ENCODE measurements at places on chromosomes 12 and 14. TPM values are rescaled to one million over a fixed set of nuclear protein-coding genes. Genes with fewer than 3 reads are reported as not detected.

DNA sequence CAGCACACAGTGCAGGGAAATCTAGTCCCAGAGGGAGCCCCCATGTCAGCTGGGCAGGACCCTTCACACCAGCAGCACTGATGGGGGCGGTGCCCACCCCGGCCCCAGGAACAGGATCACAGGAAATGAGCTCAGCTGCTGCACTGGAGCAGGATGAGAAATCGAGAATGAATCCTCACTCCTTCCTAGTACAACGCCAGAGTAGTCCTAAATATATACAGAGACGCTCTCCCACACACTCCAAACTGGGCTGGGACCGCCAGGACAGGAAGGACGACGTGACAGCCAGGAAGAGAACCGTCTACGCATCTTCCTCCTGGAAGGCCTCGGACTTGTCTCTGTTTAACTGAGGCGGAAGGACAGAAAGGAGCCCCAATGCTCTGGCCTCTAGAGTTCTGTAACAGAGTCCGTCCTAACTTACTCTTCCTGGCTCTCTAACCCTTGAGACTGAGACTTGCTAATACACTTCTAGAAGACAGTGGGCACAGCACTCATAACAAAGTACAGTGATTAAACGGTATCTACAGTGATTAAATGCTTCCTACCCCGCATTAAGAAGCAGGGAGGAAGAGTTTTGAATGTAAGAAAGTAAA is 33.4 kb downstream of the CDC42BPB start:
- peaks cover 2% of the 10 kb centered on the region for H3K27me3 ChIP-seq
- H3K4me3 ChIP-seq = no peak overlapping the region
- H3K27ac ChIP-seq = no peak overlapping the region
- DNase-seq = no peak
- peaks cover 6% of the 10 kb centered on the region for H3K4me1 ChIP-seq

DNA sequence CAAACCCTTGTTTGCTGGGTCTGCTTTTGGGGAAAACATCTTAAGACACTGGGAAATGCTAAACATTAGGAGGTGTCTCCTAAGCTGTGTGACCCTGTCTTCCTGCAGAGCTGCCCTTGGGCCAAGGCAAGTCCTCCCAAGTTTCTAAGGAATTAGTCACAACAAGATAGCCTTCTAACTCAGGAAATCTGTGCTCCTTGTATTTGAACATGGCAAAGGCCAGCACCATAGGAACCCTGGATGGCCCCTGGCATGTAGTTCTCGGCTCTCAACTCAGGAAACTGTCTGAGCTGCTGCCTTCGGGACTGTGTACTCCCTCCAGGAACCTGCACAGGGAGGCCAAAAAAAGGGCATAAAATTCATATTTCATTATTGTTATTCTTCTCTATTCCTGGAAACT is 37.6 kb upstream of the LTBP2 start:
- no peak overlapping the region for H3K27ac ChIP-seq
- no peak for DNase-seq
- H3K4me3 ChIP-seq = no peak overlapping the region
- no peaks in the 10 kb centered on the region for H3K4me1 ChIP-seq
- no peaks in the 10 kb centered on the region for H3K27me3 ChIP-seq

GRCh38 chr14:72476657-72477499 is 417.0 kb downstream of the DPF3 start:
- H3K36me3 ChIP-seq = no peaks in the 10 kb centered on the region
- H3K4me3 ChIP-seq = peak overlapping the region; percentile 31
- H3K27me3 ChIP-seq = no peaks in the 10 kb centered on the region
- no peak overlapping the region for H3K27ac ChIP-seq
- DNase-seq = peak; percentile 13
- peaks cover 39% of the 10 kb centered on the region for H3K4me1 ChIP-seq

DNA sequence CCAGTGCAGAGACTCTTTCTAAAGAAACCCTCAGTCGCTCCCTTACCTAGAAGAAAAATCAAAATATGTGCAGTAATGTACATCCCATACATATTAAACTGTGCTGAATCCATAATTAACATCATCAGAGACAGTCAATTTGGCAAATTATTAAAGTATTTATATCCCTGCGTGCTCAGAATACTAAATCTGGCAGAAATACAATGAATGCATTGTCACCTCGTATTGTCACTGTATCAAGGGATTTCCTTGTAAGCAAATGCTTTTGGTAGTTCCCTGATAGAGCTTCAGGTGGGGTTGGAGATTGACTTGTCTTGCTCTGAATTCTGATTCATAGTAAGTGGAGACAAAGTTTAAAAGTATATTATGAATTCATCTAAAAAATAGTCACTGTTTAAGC is 319.1 kb downstream of the PPFIA2 start:
- H3K4me1 ChIP-seq = no peaks in the 10 kb centered on the region
- no peaks in the 10 kb centered on the region for H3K36me3 ChIP-seq
- H3K27ac ChIP-seq = no peak overlapping the region
- DNase-seq = no peak
- H3K4me3 ChIP-seq = no peak overlapping the region

The EFS gene
- not detected for total RNA-seq
